ENCODE measurements at places on chromosomes 5 and 9.

GRCh38 chr9:124358631-124359030 lies 56.6 kb downstream of the PSMB7 start:
- DNase-seq = no peak

GRCh38 chr9:21481470-21482056 lies 550 bp downstream of the IFNE start:
- DNase-seq = no peak

GRCh38 chr5:159207222-159207685 lies 2.1 kb downstream of the RNF145 start:
- DNase-seq = no peak

- DNase-seq = no peak
Observed at GRCh38 chr5:73028991-73029595, 73.3 kb downstream of the FCHO2 start.

GRCh38 chr5:6905883-6906282 lies 192.7 kb downstream of the TENT4A start:
- no peak for DNase-seq

DNA sequence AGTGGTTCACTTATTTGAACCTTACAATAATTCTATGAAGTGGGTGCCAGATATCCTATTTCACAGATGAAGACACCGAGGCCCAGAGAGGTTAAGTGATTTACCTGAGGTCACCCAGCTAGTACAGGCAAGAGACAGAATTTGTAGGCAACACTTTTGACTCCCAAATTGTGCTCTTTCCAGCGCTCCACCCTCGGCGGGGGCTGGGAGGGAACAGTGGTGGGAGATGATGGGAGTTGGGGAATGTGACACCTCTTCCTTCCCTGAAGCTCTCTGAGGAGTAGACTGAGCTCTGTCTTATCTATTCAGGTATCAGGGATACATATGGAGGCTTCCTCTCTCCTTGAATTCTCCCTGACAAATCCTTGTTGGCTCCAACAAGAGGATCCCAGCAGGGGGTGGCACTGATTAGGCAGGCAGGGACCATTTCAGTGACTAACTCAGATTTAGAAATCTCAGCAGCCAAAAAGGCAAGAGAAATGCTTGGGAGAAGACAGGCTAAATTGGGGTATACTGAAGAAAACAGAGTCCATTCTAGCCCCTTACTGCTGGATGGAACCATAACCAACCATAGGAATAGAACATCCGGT lies 95.8 kb upstream of the PANK3 start:
- DNase-seq = no peak

DNA sequence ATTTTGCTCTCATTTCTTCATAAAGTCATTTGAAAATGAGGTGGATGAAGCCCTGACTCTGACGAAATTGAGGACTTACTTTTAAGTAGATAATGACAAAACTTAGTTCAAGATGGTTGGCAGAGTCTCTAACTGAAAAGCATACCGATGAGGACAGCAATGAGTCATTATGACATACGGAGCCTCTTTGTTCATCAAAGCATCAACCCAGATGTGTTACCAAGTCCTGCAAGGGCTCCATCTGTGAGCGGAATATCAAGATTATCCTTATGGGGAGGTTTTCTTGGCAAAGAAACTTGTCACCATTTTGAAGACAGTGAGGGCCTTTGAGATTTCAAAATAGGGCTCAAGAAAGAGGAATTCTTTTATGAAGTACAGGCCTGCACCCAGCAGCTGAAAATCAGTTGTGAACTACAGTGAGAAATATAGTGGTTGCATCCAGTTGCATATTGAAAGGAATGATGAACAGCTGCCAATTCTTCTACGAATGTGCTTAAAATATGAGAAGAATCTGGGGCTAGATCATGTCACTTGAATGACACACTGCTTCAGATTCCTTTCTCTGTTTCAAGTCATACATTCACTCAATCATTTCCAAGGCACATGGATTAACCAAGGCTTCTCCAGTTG lies 86.6 kb upstream of the SLC24A2 start:
- no peak for DNase-seq

DNA sequence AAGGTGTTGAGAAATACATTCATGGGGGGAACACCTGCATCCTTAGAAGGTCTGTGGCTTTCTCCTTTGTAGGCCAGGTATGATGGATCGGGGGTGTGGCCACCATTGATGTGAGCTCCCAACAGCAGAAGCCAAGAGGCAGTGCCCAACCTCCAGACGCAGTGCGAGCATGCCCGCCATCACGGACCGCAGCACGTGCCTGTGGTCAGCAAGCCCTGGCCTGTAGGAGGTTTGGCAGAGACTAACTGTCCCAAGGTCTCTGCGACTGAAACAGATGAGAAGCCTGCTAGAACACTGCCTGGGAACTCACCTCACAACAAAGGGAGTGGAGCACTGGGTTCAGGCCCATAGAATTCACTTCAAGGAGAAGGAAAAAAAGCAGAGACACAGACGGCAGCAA lies 31.9 kb upstream of the ZNF354A start:
- DNase-seq = no peak

- DNase-seq = no peak
Observed at GRCh38 chr9:108743901-108744371, 111.8 kb downstream of the ACTL7B start.

DNA sequence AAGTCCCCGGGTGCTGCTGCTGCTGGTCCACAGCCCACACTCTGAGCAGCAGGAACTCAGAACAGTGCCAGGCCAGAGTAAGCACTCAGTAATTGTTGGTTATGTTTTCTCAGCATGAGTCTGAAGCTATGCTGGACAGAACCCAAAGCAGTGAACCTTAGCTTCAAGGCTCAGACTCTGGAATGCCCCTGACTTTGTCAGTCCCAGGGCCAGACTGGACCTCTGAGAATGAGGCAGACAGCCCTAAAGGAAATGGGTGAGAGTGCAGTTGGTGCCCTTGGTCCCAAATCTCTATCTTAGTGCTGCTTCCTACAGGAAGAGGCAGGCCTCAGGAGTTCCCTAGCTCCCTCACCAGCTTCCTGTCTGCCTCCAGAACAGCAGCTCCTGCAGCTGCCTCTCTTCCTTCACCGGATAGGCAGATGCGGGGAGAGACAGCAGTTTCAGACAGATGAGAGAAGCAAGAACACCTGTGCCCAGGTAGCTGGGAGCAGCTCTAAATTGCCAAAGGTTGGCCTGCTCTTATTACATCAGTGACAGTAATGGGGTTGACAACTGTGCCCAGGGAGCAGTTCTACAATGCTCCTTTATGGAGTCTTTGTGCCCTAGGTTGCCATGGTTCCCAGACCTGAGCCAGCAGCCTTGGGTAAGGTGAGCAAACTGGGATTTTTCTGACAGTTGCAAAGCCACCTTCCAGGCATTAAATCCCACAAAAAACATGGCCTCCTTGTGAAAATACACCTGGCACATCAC lies 82.2 kb upstream of the CXCL14 start:
- DNase-seq = no peak

DNA sequence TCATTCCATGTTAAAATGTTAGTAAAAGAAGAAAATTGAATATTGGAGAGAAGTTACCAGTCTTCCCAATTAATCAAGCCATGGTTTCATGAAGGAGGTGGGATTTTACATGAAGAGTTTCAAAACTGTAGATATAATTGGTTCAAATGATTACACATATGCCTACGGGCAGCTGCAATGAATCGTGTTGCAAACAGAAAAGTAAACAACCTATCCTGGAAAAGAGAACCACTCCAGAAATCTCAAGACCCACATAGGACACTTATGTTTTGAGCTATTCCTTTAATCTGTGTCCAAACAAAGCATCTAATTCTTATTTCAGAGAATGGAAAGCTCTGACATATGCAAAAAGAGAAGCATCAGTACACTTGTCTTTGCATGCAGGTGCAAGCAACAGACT lies 340.2 kb downstream of the NDUFS4 start:
- DNase-seq = no peak

DNA sequence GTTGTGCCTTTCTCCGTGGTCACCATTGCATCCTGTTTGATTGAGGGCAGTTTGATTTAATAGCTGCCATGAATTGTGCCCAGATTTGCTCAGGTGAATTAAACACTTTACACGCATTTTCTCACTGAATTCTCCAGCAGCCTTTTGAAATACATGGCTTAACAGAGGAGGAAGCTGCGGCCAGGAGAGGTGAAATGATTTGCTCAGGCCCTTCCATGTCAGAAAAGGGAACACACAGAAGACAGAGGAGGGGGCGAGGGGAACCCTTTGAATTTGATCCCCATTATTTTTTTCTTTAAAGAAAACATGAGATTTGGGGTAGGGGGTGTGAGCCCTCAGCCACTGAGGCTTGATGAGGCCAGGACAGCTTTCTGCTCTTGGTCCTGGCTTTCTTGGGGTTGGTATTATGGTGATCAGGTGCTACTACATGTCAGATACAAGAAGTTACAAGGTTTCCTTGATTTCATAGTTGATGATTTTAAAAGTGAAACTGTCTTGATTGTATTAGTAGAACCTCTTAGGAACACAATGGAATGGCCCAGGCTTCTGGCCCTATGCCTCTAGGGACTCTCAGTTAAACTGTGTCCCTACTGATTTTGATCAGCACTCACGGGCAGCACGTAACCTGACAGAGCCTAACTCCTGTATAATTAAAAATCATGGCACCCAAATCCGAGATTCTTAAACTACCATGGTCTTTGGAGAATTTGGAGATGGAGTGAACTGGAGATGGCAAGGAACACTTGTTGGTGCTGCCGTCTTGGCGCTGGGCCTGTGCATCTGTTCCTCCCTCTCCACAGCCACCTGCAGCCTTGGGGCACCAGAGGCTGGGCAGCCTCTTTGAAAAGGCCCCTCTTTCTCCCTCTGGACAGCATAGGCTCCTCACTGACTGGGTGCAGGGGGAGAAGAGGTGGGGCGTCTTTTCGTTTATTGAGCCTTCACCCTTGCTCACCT lies 107.9 kb downstream of the TRIO start:
- no peak for DNase-seq
